ENCODE measurements at places on chromosomes 7 and 10.

- DNase-seq: no peak
These were observed 9.0 kb downstream of the ETV1 start for GRCh38 chr7:13980474-13980873.

DNA sequence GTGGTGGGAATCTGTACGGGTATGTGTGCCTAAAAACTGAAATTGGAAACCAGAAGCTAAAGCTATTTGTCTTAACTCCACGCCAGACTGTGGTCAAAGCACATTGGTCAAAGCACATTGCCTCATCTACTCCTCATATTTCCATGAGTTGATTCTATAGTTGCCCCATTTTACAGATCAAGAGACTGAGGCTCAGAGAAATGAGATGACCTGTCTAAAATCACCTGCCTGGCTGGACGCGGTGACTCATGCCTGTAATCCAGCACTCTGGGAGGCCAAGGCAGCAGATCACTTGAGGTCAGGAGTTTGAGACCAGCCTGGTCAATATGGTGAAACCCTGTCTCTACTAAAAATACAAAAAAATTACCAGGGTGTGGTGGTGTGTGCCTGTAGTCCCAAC lies 21.7 kb upstream of the MNX1 start:
- DNase-seq: no peak

GRCh38 chr7:140084142-140084655 lies 21.4 kb upstream of the PARP12 start:
- no peak for DNase-seq

DNA sequence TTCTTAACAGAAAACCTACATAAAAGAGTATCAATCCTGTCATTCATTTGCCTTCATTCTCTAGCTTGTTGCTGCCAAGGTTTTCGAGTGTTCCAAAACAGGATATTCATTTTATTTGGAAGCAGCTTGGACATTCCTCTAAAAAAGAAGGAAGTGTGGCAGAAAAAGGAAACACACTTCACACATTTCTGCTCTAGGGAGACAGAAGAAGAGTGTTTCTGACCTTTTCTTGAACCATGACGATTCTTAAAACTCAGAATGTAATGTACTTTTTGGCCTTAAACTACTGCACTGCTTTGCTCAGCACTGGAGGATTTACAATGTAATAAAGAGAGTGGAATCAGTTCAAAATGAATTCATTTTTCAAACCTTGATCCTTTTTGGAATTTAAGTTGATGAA lies 81.3 kb downstream of the SEMA3A start:
- DNase-seq: no peak

DNA sequence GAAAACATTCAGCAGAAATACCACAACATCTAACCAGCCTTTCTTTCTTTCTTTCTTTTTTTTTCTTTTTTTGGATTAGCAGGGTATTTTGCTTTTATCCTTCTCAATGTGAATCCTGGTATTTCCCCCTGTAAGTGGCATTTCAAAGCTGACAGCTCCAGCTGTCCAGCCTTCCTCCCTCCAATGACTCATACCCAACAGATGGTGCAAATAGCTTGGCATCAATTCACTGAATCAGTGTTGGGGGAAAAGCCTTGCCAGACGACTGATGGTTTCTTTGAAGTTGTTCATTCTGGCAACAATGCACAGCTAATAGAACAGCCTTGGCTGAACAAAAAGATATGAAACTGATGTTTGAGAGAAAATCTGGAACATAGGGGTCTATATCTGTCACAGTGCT lies 316.8 kb upstream of the STEAP1 start:
- no peak for DNase-seq

DNA sequence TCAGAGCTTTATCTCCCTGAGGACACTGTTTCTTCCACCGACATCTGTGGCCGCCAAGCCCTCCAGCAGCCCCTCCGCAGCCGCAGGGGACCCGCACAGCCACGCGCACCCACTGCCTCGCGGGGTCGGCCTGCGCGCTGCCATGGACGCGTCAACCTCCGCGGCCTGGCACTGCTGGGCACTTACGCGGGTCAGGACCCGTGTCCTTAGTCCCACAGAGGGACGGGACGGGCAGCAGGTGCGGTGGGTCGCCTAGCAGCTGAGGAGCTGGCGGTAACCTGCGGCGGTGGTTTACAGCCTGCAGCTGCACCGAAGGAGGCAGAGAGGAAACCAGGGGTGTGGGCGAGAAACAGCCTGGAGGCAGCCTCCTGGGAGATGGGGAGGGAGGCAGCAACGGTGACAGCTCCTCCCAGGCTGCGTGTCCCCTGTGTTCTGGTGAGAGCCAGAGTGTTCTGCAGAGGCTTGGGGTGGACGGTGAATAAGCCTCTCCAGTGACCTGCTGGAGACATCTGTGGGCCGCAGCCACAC lies 61.3 kb downstream of the SEC61G start:
- DNase-seq: no peak

GRCh38 chr10:29730969-29731368 lies 96.2 kb upstream of the SVIL start:
- DNase-seq: no peak

DNA sequence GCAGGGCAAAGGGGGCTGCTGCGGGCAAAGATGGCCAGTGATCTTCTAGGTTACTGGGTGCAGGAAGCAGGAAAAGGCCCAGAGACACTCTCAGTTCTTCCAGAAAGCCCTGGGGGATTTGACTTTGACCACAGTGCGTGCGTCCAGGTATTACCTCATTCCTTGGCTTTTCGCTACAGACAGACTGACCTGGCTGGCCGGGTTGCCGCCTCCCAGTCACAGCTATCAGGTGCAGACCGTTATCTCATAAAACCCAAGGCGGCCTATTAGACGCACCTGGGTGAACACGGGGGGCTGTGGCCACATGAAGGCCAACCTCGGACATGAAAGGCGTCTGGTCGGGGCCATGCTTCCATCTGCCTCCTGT lies 80.3 kb downstream of the FOXL3 start:
- DNase-seq: no peak

DNA sequence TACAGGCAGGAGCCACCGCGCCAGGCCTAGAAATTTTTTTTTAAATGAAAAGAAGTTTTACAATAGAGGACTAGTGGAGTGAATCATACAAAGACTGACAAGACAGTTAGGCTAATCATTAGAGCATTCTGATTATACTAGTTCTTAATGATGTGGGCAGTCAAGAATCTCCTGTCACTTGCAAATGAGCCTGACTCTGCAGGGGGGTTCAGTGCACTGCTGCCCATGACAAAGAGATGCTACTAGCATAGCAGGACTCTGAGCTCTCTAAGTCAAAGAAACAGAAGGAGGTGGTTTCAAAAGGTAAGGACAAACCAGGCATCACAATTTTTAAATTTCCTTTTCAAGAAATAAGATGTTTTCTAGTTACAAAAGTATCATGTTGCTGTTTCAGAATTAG lies 59.0 kb downstream of the CCDC6 start:
- DNase-seq: no peak

GRCh38 chr10:71774916-71775702 lies 1.8 kb upstream of the VSIR start:
- no peak for DNase-seq

DNA sequence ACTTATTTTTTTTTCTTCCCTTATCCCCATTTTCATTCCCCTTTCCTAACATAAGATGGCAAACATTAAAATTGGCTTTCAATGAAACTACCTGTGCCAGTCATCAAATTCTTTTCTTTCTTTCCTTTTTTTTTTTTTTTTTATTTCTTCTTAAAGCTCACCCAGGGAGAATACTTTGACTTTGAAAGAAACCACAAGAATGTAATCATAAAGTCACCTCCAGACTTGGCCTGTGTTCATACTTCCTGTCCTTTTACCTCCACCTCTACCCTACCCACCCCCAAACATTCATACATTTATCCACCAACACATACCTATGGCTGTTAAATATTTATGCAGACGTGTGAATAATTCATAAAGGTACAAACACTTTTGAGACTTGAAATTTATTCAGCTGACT lies 254.6 kb downstream of the SLC25A13 start:
- no peak for DNase-seq

DNA sequence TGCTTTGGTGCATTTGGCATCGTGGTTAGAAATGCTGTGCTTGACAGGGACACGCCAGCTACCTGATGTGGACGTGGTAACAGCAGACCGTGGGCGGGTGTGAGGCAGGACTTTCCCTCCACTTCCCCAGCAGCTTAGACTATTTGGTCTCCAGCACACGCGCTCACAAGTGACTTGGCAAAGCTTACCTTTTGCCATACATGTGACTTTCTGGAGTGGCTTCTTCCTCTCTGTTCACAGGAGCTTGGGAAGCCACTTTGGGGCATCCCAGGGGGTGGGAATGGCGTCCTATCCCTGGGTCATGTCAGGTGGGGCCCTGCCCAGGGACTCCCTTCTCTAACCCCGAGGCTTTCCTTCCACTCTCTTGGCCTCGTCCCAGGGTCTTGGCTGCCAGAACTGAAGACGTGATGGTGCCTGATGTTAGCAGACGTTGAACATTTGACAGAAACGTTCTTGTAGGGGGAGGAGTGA lies 228.7 kb upstream of the KLF6 start:
- peak; percentile 57 for DNase-seq

- DNase-seq: no peak
These were observed 31.0 kb upstream of the C10orf90 start for GRCh38 chr10:126701526-126701925.

DNA sequence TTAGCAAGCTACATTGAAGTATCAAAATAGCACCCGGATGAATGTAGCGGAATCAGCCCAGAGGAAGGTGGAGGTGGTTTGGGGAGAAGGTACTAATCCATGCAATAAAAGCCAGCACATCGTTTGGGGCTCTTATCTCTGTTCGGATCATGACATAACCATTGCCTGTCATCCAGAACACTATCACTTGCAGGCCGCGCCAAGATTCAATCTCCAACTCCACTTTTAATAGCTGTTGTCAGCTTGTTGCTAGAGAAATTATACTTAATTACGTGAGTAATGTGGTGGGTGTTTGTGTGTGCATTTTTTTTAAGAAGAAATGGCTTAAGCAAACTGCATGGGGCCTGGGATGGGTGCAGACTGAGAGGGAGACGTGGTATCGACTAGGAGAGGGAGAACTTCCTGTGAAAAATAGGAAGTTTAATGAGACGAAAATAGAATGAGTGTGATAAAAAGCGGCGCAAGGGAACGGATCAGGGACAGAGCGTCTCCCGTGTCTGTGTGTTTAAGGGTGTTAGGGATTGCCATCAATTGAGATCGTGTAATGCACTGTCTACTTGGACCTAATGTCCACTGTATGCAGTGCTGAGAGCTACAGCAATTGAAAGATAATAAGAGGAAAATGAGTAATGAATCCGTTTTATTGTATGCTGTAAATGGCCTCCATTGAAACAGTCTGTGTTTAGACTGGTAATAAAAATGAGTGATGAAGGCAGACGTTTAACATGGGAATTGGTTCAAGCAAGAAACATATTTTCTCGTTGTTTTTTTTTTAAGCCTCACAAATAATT lies 27.6 kb upstream of the SFMBT2 start:
- DNase-seq: no peak

- no peak for DNase-seq
These were observed 8.8 kb downstream of the BAG3 start for GRCh38 chr10:119659951-119660350.

GRCh38 chr7:12032146-12032545 lies 178.9 kb upstream of the TMEM106B start:
- DNase-seq: no peak

GRCh38 chr10:100186253-100187212 lies 704 bp upstream of the ERLIN1 start:
- peak; percentile 18 for DNase-seq

DNA sequence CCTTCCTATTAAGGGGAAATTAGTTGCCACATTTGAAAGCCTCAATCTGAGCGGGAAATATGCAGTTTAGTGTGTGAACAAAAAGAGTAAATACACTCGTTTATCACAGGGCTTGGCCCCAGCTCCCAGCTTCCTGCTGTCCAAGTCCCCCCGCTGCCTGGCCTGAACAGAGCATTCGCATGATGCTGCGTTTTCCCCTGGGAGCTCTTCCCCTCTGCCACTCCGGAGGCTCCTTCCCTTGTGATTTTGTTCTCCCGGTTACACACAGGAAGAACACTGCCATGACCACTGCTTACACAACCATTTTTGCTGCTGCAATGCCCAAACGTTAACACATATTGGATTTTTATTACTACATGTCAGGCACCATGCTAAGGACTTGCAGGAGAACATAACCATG lies 120.7 kb upstream of the ADARB2 start:
- no peak for DNase-seq

GRCh38 chr10:71753091-71753959 lies 20.0 kb downstream of the VSIR start:
- DNase-seq: no peak

- DNase-seq: no peak
These were observed 134.7 kb upstream of the PPP2R2D start for GRCh38 chr10:131766096-131766495.

DNA sequence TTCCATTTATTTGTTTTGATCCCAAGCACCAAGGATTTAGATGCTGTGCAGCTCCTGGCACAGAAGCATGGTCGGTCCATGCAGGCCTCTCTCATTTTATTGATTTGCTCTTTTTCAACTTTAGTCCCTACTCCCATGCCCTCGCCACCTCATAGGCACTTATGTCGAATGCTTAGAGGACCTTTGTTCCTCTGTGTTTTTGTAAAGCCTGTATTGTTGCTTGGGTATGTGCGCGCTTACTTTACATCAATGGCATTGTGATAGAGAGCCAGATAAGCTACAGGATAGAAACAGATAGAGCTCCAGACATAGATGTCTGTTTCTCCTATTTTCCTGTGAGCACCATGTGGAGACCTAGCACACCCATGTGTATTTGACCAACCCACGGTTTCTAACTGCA lies 225.0 kb downstream of the PAXIP1 start:
- no peak for DNase-seq

- no peak for DNase-seq
These were observed 119.0 kb upstream of the KCNMA1 start for GRCh38 chr10:77756319-77757232.

GRCh38 chr7:3937605-3938004 lies 636.6 kb downstream of the SDK1 start:
- no peak for DNase-seq

DNA sequence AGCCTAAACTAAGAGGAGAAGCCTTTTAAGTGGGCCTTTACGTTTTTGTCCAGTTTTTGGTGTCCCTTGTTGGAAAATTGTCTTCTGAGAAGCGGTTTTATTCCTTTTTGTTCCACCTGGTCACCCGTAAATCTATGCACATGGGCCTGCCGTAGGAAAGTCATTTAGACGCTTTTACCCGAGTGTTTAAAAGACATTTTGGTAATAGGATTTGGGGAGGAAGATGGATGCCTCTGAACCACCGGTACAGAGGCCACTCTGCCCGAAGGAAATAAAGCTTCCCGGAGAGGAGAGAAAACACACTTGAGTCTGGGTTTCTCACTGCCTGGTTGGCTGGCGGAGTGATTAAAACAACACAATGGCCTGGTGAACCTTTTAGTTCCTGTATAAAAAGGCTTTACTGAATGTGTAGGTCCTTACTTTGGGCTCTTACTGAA lies 760 bp downstream of the THNSL1 start:
- peak; percentile 10 for DNase-seq
